EL (cell line): ENCODE measurements at places on chromosomes 2 and 18.

GRCh38 chr2:221546505-221547225 is 25.4 kb downstream of the EPHA4 start:
- DNase-seq: no peak

GRCh38 chr2:1169291-1169949 is 218.8 kb downstream of the SNTG2 start:
- DNase-seq: no peak

GRCh38 chr18:50334546-50335152 is 40.2 kb upstream of the SKA1 start:
- DNase-seq: no peak

DNA sequence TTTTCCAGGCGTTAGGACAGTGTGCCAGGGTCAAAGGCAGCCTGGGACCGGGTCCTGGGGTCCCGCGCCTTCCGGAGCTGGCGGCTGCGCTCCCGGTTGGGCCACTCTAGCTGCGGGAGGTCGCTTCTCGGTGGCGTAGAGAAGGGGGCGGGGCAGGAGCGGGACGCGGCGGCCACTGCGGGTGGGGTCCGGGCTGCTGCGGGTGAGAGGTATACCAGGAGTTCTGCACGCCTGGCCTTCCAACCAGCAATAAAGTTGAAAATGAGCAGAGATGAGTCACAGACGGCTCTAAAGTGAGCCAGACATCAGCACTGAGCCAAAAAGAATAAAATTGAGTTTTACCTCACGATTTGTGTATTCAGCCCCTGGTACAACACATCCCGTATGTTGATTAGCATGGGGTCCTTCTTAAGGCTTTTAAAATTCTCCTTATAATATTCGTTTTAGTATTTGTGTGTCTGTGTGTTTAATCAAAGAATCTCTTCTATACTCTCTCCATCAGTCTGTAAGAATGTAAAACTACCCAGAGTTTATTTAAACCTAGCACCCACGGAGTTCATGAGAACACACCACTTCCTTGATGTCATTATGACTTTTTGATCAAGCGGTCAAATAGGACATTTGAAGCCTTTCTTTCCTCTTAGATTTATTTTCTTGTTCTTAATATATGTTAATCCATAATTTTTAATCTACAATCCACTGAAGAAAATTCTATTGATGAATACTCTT is at the start of gene C1GALT1C1L:
TSS of gene C1GALT1C1L (minus strand) at position 108 of the 729 bp plus-strand sequence. CDS start at position 1, 107 bp downstream.
- DNase-seq: peak; percentile 53

DNA sequence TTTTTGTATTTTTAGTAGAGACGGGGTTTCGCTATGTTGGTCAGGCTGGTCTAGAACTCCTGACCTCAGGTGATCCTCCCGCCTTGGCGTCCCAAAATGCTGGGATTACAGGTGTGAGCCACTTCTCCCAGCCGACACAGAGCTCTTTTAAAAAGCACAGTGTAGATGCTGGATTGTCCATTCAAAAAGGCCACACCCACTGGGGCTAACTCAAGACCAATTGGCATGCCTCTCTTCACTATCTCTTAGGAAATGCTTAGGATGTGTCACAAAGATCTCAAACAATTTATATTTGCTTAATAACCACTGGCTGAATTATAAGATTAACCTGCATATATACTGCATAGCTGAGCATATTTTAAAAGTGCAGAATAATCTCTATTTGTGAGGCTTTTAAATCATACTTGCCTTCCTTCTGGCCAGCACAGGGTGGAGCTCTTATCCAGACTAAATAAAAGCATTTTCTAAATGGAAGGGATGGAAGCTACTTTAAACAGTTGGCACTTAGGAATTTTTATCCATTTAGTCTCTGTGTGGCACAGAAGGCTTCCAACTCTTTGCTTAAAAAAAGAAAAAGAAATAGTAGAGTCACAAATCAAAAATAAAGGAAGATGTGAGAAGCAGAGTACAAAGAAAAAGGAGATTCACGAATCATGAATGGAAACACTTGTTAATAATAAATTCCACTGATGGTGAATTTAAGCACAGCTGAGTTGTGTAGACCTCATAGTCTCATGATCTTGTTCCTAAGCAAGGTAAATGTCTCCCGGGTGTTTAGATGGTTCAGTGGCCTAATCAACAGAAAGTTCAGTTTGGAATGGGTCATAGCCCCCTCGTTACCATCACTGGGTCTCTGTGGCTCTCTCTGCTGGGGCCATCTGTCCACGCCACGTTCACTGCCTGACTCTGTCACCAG is 22.4 kb downstream of the CRYGD start:
- peak; percentile 6 for DNase-seq

DNA sequence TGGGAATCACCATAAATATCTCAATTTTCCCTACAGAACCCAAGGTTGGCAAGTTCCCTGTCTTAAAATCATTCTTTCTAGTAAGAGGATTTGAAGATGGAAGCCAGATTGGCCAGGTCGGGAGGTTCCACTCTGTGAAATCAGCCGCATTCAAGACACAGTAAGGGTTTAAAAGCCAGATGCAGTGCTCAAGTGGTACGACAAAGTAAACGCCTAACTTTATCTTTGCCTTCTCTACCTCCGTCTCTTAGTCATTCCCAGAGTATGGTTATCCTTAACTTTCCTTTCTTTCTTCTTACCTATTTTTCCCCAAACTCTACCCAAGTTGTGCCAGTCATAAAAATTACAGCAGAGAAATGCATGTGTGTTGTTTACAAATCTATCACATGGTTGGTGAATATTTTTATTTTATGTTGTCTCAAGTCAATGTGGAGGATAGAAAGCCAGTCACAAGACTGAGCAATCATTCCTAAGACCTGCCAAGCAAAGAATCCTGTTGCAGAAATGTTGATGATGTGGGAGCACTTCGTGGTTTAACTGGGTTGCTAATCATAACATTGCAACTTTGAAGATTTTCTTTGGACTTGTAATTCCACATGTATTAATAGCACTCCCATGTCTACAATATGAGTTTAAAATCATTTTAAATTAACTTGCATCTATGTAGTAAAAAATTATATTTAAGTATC is 62.6 kb downstream of the SLC40A1 start:
- peak; percentile 31 for DNase-seq

- peak; percentile 71 for DNase-seq
Observed at GRCh38 chr2:160411167-160411566, 82.4 kb downstream of the RBMS1 start.

- DNase-seq: no peak
Observed at GRCh38 chr2:135798275-135798705, 38.7 kb downstream of the LCT start.

GRCh38 chr18:2794159-2794558 is 52.6 kb upstream of the EMILIN2 start:
- DNase-seq: no peak

DNA sequence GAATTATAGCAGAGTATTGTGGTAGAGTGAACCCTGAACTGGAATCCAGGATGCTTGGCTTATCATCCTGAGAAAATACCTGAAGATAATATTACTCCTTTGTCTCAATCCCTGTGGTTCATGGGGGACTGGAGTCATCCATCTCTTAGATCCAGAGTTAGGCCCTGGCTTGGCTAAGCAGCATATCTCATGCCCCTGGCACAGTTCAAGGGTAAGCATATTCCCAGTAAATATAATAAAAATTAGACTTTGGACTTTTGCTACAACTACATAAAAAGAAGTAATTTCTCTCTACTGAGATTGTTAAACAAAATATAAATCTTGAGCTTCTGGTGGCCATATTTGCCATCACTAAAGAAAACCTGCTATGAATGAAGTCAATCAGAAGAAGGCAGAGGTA is 47.7 kb upstream of the STK39 start:
- no peak for DNase-seq

DNA sequence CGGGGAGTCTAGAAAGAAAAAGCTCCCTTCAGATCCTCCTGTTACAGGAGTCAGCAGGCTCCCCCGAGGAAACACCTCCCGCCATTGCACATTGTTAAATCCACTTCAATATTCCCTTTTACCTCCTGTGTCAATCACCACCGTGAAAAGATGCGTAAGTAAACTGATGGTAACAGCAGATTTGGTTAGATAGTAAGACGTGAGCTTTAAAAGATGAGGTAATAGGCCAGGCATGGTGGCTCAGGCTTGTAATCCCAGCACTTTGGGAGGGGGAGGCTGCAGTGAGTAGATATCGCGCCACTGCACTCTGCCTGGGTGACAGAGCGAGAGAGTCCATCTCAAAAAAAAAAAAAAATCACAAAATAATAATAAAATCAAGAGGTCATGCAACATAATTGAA is 15.2 kb upstream of the NCL start:
- DNase-seq: no peak

GRCh38 chr2:40760071-40760666 is 308.3 kb upstream of the SLC8A1 start:
- DNase-seq: peak; percentile 73

DNA sequence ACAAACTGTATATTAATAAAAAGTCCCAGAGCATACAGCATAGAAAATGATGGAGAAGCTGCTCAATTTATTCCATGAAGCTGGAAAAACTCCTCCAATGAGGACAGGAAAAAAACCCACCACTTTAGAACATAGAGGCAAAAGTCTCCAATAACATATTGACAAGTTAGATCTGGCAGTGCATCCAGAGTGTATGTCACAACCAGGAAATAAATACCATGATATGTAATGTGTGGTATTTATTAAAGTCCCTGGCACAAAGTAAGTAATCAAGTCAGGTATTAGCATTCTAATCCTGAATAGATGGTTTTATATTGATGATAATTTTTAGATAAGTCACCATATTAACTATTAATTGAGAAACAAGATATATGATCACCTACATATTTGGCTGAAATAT is 427.3 kb upstream of the HS6ST1 start:
- DNase-seq: no peak

DNA sequence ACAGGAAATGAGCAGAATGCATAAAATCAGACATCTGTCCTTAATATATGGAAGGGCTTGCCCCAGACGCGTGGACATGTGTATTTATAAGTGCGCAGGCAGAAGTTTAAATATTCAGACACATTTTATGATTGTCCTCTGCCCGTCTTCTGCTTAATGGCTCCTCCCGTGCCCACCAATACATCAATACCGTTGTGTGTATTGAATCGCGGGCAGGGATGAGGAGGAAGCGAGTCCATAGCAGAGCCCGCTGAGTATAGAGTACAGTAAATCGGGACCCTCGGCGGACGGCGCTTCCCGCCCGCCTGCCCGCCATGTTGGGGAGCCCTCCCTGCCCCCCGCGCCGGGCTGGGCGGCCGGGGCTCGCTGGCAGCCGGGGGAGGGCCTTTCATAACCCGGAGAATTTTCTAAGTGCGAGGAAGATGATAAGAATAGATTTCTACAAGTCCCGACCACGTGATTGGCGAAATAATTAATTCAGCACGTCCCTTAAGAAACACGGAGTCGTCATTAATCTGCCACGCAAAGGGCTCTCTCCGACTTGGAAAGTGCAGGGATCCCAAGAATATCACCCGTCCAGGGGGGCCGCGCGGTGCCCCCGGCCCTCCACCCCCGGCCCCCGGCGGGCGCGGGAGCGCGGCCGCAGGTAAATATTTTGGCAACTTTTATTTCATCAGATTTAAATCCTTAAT is at the start of gene HOXD3:
TSS of gene HOXD3 (plus strand) at position 501 of the 692 bp plus-strand sequence. CDS start 11,808 bp downstream, outside the sequence.
- no peak for DNase-seq

DNA sequence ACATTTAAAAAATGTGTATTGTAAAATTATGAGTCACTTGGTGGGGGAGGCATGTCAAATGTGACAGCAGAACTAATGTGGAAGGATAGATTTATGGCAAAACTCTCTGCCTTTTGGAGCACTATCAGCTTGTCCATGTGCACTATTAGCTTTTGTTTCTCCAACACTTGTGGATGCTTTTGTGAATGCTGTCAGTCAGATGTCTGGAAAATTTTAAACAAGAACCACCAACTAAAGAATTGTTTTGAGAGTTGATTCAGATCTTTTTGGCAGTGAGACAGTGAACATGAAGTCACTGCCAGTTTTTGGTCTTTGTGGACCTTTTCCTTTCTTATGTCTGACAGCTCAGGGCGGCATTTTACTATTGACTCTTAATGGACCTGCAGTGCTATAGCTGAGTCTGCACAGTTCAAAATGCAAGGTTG is 72.4 kb downstream of the KIAA1328 start:
- peak; percentile 4 for DNase-seq

GRCh38 chr2:137929519-137929916 is 34.8 kb upstream of the HNMT start:
- DNase-seq: no peak

- DNase-seq: no peak
Observed at GRCh38 chr18:66419400-66419799, 184.5 kb downstream of the CDH19 start.

DNA sequence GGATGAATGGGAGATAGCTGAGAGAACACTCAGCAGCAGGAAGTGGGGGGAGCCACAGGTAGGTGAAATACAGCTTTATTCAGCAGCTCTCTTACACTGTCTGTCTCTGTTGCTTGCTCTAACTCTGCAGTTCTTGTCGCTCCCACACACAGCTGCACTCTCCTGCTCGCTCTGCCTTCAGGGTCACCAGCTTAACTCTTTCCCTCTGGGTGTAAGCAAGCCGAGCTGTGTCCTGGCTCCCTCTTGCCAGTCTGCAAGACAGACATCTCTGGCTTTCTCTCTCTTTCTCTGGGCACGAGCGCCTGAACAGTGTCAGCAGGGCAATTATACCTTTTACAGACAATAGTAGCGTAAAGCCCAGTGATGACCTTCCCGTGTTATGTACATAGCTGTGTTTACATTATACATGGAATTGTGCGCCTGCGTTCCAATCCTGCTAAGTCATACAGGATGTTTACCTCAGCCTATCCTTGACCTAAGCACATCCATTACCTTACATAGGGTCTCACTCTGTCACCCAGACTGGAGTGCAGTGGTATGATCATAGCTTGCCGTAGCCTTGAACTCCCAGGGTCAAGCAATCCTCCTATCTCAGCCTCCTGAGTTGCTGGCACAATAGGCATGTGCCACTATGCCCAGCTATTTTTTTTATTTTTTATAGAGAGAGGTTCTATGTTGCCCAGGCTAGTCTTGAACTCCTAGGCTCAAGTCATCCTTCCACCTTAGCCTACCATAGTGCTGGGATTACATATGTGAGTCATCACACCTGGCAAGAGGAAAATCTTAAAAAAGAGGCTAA is 57.8 kb upstream of the CHN1 start:
- no peak for DNase-seq

- peak; percentile 53 for DNase-seq
Observed at GRCh38 chr2:18500333-18500732, 60.1 kb downstream of the RDH14 start.

DNA sequence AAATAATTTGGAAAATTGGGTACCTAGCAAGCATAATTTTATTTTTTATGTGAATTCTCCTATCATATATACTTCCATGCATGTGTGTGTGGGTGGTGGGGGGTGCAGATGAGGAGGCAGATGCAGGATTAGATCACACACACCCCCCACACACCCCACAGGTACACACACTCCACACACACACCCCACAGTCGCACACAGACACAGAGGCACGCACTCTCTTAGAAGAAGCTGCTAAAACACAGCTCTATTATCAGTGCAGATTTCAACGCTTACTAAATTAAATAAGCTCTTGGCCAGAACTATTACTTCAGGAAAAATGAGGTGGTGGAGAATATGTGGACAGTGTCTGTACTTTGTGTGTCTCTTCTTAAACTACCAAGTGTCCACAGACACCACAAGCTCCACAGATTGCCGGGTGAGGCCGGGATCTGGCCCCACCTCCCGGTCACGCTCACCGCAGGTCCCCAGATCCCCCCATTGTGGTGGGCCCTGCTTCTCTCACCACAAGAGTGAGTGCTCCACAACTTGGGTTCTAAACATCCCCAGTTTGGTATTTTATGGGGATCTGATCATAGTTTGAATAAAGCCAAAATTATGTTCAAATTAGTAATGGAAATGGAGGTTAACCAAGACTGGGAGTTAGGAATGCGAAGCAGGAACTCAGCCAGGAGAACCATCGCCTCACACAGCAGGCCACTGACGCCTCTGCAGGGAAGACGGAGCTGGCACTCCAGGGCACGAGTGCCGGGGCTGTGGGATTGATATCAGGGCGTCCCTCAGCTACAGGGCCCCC is 102.1 kb downstream of the PXDN start:
- peak; percentile 37 for DNase-seq
